CD4-positive, alpha-beta T cell treated with Interleukin-1 beta for 1 hour (primary cell): ENCODE measurements at places on chromosomes 2 and 18.

DNA sequence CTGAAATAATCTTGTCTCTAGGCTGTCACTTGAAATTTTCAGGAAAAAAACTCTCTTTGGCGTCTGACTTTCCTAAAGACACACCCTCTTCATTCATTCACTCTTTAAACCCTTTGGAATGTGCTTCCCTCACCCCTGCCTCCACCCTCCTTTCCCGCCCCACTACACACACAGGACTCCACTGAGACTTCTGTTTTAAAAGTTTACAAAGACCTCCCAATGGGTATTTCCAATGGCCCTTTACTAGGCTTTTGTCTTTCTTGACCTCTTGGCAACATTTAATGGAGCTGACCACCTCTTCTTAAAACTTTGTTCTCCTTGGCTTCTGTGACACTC is 96.1 kb downstream of the RBMS1 start:
- no peak for DNase-seq

GRCh38 chr2:162301151-162301804 is 17.2 kb downstream of the IFIH1 start:
- DNase-seq: peak; percentile 62

DNA sequence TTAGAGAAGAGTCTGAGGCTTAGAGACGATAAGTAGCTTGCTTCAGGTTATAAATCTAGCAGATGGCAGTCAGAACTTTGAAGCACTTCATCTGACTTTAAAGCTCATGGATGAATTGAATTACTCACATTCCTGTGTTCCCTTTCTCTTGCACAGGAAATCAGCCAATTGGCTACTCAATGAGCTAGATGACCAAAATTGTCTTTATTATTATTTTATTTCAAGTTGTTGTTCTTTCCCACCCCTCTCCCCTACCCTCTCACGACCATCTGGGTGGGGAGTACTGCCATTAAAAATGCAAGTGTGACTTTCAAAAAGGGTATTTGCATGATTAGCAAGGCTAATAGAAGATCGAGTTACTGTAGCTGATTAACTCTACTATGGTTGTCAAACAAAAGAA is 491.1 kb downstream of the NR4A2 start:
- no peak for DNase-seq

DNA sequence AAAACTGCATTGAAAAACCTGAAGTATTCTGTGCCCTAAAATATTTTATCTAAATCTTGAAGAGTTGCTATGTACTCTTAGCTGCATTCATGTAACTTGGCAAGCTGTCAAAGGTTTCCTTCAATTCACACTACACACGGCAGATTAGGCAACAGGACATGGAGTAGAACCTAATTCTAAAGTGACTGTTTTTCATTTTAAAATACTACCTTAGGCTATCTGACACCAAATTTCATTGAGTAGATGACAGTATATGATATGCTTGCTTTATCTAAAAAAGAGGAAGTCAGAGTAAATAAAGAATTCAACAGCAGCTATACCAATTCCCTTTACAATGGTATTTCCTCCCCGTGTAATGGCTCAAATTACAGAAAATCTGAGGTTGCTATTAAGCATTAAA is 45.4 kb downstream of the EXOC6B start:
- DNase-seq: no peak

GRCh38 chr2:38665854-38666555 is at the start of gene GALM:
Gene GALM (plus strand): TSS chr2:38666114. CDS start chr2:38666162, 48 bp downstream.
- DNase-seq: peak; percentile 53

GRCh38 chr2:208892203-208892602 is 485.6 kb downstream of the PTH2R start:
- no peak for DNase-seq

- DNase-seq: no peak
Measured at GRCh38 chr2:219570924-219571310, 422 bp downstream of the OBSL1 start.

DNA sequence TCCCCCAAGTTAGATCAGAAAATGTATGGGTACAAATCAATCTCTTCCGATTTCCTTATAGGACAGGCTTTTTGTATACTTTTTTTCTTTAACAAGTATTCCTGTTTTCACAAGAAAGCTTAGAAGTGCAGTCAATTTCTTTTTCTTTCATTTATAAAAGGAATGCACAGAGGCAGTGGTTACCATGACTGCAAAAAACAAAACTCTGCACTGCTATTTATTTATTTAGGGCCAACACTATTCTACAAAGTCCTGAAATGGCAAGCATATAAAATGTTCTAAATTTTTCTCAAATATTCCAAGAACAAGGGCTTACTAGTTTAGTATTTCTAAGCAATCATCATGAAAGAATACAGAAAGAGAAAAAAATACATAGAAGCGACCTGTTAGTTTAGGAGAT is 22.2 kb downstream of the ATAD2B start:
- DNase-seq: no peak

DNA sequence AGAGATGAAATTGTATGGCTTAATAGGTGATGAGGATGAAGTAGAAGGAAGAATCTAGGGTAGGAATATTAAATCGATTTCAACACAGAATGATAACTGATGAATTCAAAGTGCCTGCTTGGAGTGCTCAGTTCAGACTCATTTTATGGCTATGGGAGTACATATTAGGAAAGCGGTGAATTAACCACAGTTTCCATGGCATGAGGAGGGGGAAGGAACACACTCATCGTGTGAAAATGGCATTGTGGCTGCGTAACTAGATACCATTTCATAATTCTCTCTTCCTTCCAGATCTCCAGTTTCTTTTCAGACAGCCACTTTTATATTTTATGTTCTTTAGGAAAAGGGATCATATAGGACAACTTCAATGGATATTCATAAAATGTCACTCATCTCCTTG is 232.3 kb upstream of the KCNJ3 start:
- DNase-seq: no peak

- no peak for DNase-seq
Measured at GRCh38 chr2:42216694-42217093, 47.5 kb downstream of the EML4 start.

- DNase-seq: no peak
Measured at GRCh38 chr18:14026199-14026598, 106.0 kb downstream of the ZNF519 start.

DNA sequence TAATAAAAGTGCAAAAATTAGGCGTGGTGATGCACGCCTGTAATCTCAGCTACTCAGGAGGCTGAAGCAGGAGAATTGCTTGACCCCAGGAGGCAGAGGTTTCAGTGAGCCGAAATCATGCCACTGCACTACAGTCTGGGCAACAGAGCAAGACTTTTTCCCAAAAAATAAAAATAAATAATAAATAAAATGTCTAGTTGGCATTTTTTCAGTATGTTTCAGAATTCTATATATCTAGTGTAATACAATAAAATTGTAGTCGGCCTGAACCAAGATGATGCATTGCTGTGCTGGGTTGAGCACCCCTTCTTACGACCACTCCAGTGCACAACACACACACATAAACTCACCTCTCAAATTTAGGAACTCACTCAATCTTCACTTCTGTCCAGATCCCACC is 108.2 kb downstream of the XIRP2 start:
- no peak for DNase-seq

GRCh38 chr2:209565896-209566582 is 142.2 kb downstream of the MAP2 start:
- DNase-seq: no peak

DNA sequence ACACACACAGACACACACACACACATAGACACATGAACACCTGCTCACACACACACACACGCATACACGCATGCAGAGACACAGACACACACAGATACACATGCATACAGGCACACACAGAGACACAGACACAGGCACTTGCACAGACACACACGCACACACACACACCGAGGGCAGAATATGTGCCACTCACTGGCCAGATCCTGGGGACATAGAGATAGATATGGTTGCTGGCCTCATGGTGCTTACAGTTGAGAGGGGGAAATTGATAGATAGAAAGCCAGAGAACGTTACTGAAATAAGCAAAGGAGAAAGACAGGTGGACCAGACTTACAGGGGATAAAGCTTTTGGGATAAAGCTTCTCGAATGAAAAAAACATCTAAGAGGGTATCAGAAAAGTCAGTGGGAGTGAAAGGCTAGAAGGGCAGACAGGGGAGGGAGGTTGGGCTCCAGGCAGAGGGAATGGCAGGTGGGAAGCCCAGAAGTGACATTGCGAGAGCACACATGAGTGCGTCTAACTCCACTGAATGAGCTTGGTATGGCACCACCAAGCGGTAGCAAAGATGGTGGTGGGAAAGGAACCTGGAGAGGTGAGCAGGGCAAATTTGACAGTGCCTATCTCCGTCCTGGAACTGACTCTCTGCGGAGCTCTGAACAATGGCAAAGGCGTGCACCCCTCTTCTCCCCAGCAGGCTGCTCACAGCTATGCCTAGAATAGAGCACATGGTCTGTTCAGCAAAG is 390.1 kb upstream of the TRIB2 start:
- DNase-seq: peak; percentile 11
